OCI-M1 (cell line): ENCODE measurements at places on chromosomes 3 and 15.
A peak's percentile ranks its signal among the peaks of the same experiment; 100 is the strongest.

DNA sequence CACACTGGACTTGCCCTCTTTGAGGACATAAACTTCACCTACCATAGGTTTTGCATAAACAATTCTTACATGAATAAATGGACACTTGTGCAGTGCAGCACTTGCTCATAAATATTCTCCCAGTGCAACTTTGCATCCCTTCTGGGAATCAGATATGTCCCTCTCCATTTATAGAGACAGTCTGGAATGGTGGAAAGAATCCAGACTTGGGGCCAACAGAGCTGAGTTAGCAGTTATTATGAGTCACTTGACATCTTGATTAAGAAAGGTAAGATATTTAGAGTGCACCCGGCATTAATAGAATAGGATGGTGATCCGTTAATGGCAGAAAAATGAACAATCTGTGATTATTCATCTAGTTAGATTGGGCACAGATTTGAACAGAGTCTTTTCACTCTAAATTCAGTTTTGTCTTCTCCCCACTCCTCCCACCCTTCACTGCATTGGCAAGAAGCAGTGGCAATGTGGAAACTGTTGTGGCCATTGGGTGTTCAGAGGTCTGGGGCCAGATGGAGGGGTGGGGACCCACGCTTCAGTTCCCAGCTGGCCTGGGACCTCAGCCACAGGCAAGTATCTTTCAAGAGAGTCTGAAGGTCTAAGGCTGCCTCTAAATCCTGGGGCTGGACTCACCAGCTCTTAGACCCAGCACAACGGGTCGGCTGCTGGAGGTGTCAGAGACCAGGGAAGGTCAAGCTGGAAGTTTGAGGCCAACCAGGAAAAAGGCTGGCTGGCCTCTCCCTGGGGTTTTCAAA is 58.9 kb upstream of the KY start:
- no peak for DNase-seq

GRCh38 chr15:62975515-62975914 is 67.0 kb upstream of the TPM1 start:
- DNase-seq, result no peak

- DNase-seq, result no peak
Observed at GRCh38 chr15:81373176-81373575, 837 bp downstream of the TMC3 start.

DNA sequence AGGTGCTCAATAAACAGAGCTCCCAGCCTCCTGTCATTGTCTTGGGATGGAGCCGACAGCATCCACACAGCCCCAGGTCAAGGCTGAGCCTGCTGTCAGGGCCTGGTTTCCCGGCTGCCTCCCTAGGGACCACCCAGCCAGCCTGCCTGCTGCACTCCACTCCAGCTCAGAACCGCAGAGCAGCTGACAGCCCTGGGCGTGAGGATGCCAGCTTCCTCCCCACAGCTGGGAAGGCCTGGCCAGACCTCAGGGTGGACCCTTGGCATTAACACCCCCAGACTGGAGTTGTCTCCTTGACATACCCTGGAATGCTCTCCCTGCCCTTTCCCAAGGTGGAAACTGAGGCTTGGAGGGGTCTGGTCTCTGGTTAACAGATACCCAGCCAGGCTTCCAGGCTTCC is 112.0 kb downstream of the WNT7A start:
- DNase-seq, result no peak

DNA sequence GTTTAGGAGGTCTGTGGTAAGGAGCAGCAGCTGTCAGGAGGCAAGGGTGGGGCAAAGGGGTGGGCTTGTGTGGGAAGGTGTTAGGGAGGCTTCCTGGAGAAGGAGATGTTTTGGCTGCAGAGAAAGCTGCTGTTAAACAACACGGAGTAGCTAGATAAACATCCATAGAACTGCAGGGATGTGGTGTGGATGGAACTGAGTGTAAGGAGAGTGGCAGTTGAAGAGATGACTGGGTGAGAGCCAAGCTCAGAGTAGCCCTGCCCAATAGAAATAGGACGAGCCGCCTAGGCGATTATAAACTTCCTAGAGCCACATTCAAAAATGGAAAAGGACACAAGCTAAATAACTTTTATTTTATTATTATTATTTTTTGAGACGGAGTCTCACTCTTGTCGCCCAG is 19.9 kb downstream of the RPLP1 start:
- no peak for DNase-seq

GRCh38 chr3:25588441-25589103 is 76.1 kb downstream of the TOP2B start:
- DNase-seq, result no peak

- DNase-seq, result no peak
Observed at GRCh38 chr15:99435113-99435695, 130.6 kb upstream of the MEF2A start.

GRCh38 chr15:84878504-84878903 is 6.0 kb upstream of the SLC28A1 start:
- peak; percentile 63 for DNase-seq

- no peak for DNase-seq
Observed at GRCh38 chr15:91970142-91970541, 116.6 kb downstream of the SLCO3A1 start.

DNA sequence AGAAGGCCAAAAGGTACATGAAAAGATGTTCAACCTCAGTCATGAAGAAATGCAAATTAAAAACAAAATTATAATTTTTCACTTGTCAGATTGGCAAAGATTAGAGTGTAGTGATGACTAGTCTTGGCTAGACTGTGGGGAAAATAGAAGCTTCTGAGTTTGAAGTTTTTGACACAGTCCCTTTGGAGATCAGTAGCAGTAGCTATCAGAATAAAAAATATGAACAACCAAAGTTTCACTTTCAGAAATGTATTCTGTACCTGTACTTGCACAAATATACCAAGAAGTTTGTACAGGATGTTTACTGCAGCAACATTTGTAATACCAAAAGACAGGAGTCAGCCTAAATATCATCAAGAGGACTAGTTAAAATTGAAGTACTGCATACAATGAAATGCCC is 14.1 kb downstream of the ATP2C1 start:
- no peak for DNase-seq

DNA sequence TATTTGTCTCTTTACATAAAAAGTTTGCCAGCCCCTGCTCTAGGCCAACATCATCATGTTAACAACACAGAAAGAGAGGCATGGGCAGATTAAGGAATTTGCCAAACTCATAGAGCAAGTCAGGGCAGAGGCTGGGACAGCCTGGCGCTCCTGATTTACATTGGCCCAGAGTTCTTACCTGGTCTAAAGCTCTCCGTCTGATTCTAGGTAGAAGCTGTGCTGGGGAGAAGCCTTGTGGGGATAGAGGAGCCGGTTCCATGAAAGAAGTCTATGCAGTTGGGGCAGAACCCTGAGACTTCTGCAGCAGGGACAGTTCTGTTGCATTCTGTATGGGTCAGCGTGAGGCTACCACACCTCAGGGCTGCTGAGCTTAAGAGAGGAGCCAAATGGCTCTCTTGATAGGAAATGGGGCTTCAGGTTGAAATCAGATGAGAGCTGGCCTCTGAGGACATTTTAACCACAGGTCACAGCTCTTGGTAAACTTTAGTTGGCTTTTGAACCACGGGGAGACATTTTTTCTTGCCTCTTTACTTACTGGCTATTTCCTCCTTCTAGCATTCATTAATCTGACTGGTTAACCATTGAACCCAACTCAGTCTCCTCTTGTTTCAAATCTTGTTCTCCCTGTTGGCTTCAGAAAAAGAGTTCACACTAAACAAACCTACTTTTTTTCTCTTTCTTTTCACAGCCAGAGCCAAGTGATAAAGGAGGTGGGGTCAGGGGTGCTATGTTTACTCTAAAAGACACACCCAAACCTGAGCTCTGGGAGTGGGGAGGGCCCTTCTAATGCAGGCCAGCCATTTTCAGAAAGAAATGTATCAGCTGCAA is 250.7 kb downstream of the OPA1 start:
- DNase-seq, result peak; percentile 35

DNA sequence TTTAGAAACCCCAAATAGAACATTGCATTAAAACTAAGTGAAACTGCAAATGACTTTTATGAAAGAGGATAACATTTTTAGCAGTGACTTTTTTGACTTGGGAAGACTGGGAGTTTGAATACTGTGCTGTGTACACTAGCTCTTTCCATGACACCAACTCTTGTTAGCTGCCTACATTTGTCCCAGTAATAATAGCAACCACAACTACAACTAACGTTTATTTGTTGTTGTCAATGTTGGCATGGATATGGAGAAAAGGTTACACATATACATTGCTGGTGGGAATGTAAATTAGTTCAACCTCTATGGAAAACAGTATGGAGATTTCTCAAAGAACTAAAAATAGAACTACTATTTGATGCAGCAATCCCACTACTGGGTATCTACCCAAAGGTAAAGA is 329.6 kb upstream of the ADAMTS9 start:
- no peak for DNase-seq

- DNase-seq, result no peak
Observed at GRCh38 chr15:100049483-100049882, 292.3 kb downstream of the ADAMTS17 start.

- DNase-seq, result no peak
Observed at GRCh38 chr3:11185564-11186317, 31.4 kb downstream of the HRH1 start.

GRCh38 chr15:40899536-40900207 is 5.4 kb downstream of the VPS18 start:
- no peak for DNase-seq

DNA sequence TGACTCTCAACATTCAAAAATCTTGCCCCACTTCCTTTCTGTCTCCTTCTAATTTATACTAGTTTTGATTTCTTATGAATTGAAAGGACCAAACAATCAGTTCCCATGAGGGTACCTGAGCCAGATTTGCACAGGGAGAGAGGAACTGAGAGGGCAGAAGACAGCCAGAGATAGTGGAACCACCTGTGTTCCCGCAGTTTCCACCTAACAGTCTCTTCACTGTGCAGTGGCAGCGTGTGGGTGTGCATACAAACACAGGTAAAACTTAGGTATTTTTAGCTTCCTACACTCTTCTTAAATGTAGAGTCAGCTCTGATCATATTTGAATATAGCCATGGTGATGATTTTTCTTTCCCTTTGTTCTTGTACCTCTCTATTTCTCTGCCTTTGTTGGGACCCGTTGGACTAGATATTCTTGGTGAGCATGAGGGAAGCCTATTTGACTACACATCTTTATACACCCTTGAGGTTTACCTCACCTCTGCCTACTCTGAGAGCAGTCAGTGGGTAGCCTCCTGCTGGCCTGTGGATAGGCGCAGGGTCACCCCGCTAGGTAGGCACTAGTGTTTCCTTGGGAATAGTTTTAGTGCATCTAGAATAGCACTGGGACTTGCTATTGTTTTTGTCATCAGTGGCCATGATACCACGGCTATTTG is 58.8 kb downstream of the MAP3K13 start:
- DNase-seq, result no peak

GRCh38 chr3:123633530-123633929 is 48.7 kb upstream of the HACD2 start:
- DNase-seq, result no peak

DNA sequence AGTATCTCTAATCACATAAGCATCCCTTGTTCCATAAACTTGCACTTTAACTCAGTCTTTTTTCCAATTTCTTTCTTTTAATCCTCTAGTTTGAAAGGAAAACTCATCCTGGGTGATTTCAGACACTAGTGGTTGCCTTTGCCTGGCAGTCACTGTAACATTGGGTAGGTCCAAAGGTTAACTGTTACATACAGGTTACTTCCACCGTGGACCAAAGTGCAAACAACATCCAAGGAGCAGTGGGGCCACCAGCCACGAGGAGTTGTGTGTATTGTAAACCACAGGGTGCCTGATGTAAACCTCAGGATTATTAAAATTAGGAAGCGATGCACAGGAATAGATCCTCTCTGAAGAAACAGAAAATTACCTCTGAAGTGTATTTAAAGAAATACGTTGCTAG is 75.0 kb downstream of the HCN4 start:
- no peak for DNase-seq

- peak; percentile 56 for DNase-seq
Observed at GRCh38 chr3:150545419-150546225, 674 bp downstream of the SERP1 start.

GRCh38 chr3:140207541-140207940 is 272.6 kb downstream of the CLSTN2 start:
- no peak for DNase-seq

GRCh38 chr3:111414531-111414930 is 127.5 kb upstream of the CD96 start:
- DNase-seq, result no peak

DNA sequence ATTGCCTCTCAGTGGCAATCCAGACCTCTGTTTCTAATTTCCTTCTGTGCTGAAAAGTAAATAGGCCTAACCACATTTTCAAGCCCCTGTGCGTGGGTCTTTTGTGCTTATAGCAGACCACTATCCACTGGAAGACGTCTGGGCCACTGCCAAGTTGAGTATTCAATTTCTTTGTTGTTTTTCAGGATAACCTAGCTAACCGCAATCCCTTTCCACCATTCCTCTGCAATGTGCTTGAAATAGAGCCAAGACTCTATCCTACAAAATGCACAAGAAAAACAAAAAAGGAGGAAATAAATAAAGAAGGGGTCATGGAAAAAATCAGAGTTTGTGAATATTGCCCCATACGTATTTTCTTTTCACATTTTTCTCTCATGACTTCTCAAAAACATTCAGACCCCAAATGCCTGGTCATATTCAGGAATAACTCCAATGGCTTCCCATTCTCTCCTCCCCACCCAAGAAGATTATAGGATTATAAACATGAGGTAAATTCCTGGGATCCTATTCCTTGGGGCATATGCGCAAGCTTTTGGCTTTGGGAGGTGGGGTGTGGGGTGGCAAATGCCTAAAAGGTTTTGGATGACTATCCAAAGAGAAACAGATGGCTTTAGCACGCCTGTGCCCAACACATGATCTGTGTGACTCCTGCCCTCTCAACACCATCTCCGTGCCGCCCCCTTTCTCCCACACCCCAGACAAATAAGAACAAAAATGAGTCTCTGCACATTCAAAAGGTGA is 217.9 kb upstream of the THBS1 start:
- DNase-seq, result no peak

DNA sequence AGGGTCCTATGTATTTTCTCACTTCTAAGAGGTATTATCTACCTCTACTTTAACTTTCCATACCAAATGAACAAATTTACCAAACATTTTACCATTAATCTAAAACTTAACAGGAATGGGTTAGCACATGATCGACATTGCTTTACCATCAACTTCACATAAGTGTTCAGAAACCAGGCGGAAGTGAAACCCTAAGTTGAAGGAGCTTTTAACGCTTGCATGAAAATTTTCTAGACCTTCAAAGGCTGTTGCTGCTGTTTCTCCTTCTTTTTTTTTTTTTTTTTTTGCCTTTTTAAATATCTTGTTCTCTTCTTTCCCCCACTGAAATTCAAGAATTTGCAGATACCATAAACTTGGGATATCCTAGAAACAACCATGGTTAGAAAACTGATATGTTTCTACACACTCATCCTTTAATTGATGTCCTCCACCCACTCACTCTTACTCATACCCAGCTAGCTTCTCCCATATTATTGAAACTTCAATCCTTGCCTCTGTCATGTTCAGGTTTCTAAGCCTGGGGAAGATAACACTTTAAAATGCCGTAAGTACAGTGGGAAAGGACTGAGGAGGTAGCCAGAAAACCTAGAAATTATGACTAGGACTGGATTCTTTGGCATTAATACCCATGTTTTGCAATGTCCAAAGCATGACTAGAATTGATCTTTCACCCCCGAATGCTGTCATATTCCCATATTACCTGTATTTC is 24.7 kb downstream of the MYO5A start:
- no peak for DNase-seq
